CD8-positive, alpha-beta memory T cell (primary cell): ENCODE measurements at places on chromosomes 5 and 9. TPM values are rescaled to one million over a fixed set of nuclear protein-coding genes. Genes with fewer than 3 reads are reported as not detected.

Gene INVS
- 16.8 TPM for total RNA-seq

Gene PDE6A
- not detected for total RNA-seq

Gene CCDC183
- total RNA-seq = not detected

Gene CRB2
- total RNA-seq = not detected

Gene IL6ST
- 52.2 TPM for total RNA-seq

Gene GMCL2
- not detected for total RNA-seq

Gene DIRAS2
- not detected for total RNA-seq

Gene NCBP1
- total RNA-seq = 47.7 TPM

DNA sequence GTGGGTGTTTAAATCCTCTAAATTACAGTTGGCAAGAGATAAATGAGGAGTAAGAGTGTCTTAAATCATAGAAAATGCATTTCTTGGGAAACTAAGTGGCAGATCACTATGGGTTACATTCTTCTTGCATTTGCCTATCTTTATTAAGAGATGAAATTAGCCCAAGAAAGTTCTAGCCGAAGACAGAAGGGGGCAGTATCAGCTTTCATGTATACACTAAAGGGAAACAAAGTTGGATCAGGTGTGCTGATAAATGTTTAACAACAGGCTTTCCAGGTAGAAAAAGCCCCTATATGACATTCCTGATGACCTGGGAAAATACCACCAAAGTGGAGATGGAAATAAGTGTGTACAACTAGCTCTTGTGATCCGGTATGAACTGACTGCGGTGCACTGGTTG is 81.9 kb upstream of the TLR4 start:
- DNase-seq = no peak

GRCh38 chr5:111432883-111433536 is 79.3 kb downstream of the STARD4 start:
- DNase-seq = no peak

- DNase-seq = no peak
Measured at GRCh38 chr5:176889321-176890280, 9.5 kb downstream of the HK3 start.

- no peak for DNase-seq
Measured at GRCh38 chr5:169808118-169808581, 171.1 kb downstream of the DOCK2 start.

GRCh38 chr9:110114859-110115201 is 93.1 kb downstream of the C9orf152 start:
- no peak for DNase-seq

DNA sequence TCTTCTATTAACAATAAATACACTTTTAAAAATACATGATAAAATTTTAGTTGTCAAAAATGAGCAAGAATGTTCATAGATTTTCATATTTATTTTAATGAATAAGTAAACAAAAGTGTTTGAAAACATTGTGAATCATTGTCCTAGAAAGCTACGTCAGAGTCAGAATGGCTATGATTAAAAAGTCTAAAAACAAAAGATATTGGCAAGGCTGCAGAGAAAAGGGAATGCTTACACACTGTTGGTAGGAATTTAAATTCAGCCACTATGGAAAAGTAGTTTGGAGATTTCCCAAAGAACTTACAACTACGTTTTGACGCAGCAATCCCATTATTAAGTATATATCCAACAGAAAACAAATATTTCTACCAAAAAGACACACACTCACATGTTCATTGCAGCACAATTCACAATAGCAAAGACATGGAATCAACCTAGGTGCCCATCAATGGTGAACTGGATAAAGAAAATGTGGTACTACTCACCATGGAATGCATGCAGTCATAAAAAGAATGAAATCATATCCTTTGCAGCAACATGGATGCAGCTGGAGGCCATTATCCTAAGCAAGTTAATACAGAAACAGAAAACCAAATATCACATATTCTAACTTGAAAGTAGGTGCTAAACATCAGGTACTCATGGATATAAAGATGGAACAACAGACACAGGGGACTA is 49.2 kb upstream of the FBXL17 start:
- DNase-seq = no peak

DNA sequence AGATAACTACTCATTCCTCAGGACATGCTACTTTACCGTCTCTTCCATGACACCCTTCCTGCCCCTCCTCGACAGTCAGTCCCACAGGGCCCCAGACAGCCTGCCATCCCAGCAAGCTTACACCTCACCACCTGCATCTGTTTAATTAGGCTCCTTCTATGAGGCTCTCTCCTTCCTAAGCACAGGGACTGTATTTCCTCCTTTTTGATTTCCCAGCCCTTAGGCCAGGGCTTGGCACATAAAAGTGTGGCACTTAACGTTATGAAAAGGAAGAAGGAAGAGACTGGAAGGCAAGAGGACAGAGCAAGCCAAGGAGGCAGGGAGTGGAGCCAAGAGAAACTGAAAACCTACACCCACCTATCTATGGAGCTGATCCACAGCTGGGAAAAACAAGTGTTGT is 146.8 kb downstream of the SIL1 start:
- no peak for DNase-seq

DNA sequence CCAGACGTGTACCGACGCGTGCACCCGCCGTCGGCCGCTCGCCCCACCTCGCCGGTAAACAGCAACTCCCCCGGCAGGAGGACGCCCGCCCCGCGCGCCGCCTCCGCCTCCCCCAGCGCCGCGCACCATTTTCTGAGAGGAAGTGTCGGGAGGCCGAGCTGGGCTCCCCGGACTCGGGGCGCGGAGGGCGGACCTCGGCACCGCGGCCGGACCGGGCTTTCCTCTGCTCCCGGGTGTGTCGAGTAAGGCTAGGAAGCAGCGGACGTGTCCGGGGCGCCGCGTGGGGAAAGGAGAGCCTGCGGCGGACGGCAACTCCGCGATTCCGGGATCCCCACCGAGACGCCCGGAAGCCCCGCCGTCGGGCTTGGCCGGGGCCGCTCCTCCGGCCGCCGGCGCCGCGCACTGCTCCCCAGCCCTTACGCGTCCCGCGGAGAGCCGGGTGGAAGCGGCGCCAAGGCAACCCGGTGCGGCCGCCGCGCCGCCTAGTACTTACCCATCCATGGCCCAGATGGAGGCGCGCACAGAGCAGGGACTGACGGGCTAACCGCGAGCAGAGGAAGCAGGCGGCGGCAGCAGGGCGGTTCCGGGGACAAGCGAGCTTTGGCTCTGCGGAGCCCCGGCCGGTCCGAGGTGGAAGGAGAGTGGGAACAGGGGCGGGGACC is at the start of gene PTBP3:
TSS of gene PTBP3 (minus strand) at position 643 of the 662 bp plus-strand sequence. CDS start 35,754 bp downstream, outside the sequence.
- DNase-seq = peak; percentile 75

DNA sequence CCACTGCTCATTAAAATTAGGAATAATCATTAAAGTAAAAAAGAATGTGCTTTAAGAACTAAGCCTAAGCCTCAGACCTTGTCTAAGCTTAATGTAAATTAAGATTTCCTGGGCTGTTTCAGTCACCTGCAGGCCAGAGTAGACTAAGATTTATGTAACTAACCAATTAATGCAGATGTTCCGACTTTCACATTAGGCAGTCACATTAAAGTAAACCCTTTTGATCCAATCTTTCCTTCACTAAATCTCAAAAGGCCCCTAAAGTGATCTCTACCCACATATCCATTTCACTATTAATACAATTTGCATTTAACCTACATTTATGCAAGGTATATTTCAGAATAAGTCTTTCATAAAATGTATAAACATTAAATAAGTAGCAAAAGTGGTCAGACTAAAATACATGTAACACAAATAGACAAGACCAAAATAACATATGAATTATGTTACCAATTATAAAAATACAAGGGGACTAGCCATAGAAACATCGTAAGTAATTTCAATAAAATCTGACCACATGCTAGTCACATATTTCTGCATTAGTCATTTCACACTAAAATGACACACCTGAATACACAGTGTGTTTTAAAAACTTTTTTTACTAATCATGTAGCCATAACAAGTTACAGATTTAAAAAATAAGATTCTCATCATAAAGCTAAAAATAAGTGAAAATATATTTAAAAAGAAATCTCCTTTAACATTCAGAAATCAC is 7.7 kb downstream of the NR3C1 start:
- no peak for DNase-seq

DNA sequence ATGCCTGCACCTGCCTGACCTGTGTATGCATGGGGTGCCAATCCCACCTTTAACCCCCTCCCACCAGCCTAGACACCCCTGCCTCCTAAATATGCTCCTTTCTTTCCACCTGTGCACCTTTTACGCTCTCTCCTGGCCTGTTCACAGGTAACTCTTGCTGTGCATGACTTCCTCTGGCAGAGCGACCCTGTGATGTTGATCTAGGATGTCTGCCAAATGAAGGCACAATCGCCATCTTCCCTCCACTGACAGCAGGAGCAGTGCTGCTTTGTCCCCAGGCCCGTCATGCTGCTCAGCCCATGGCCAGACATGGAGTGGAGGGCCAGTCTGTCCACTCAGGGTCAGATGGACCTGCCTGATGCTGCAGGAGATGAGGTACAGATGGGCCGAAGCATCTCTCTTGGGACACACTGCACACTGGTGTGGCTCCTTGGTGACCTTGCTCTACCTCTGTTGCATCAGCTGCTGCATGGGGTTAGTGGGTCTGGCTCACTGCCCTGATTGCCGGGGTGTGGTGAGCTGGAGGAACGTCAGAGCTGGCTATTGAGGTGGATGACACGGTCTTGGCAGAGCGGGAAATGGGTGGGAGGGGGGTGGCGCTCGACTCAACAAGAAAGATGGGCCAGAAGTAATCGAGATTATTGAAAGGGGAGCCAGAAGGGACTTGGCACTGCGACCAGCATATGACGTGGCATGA is 101.7 kb upstream of the PITX1 start:
- no peak for DNase-seq

DNA sequence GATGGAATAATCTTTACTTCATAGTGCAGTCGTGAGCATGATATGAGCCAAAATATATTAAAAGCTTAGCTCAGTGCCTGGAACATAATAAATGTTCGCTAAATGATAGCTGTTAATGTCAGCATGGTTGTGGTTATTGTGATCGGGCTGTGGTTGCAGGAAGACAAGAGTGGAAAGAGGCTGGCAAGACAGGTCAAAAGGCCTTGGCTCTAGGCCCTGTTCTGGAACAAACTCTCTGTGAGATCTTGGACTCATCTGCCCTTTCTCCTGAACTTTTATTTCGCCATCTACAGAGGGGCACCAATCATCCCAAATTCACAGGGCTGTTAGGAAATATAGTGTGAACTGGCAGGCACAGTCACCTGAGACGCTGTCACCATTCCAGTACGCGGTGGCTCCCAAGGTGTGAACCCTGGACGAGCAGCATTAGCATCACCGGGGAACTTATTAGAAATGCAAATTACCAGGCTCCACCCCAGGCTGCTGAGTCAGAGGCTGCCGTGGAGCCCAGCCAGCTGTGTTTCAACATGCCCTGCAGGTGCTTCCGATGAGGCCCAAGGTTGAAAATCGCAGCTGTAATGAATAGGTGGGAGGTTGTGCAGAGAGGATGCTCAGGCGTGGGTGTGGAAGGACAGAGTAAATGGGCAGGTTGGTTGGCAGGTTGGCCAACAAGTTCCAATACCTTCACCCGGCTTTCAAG is 50.2 kb upstream of the SAP30L start:
- DNase-seq = no peak

GRCh38 chr5:175254155-175254554 is 189.8 kb downstream of the DRD1 start:
- no peak for DNase-seq

GRCh38 chr5:64019746-64020145 is 57.5 kb upstream of the HTR1A start:
- no peak for DNase-seq

DNA sequence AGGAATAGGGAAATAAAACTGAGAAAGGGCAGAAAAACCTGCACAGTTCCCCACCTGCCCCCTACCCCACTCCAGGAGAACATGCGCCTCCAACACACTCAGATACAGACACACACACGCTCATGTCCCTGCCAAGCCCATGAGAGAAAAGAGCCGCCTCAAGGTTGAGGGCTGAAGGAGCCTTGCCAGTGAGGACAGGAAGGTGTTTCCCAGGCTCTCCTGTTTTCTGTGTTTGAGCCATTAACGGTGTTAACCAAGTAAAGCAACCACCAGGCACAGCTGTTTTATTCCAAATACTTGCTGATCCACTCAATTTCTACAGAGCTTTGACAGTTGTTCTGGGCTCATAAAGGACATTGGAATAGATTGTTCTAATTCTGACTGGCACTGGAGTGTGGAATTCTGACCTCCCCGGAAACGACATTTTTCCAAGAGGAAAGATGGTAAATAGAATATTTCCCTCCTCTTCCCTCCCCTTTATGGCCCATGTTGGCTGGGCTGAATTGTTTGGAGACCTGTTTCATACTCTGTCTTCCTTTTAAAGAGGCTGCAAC is 238.0 kb downstream of the DMAC1 start:
- DNase-seq = no peak

DNA sequence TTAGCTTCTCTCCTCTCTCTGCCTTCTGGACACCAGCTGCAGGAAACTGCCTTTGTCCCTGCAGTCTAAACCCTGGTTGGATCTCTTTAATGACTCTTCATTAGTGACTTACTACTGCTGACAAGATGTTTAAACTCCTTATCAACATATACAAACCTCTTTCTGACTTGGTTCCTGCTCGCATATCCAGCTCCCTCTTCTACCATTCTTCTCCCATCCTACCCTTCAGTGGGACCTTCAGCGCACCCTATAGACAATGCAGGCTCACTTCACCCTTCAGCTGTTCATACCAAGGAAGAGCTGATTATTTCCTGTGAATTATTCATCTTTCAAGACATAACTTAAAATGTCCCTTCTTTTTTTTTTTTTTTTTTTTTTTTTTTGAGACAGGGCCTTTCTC is 436.5 kb downstream of the KIAA0825 start:
- no peak for DNase-seq

GRCh38 chr9:34386656-34387055 is 10.0 kb upstream of the MYORG start:
- DNase-seq = no peak

- no peak for DNase-seq
Measured at GRCh38 chr5:11273180-11273903, 512.3 kb upstream of the DAP start.

- DNase-seq = no peak
Measured at GRCh38 chr5:170745481-170746071, 37.9 kb upstream of the GABRP start.

GRCh38 chr5:68306361-68307014 is 90.9 kb downstream of the PIK3R1 start:
- no peak for DNase-seq

DNA sequence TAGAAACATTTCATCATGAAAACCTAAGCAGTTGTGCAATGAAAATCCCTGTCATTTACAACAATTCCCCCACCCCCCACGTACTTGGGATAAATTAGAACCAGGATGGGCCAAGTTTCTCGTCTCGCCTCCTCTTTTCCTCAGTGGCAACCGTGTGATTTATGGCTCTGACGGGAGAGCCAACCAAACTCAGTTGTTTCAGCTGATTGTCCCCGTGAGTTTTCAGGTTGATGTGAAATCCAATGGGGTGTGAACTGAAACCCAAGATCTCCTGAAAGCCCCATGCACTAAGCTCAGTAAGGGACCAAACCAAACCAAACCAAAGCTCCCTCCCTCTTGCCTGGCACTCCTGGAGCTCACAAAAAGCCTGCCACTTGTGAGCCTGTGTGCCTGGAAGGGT is 138.7 kb upstream of the SLC24A2 start:
- DNase-seq = no peak

GRCh38 chr5:54854883-54855581 is 130.4 kb downstream of the ESM1 start:
- DNase-seq = no peak
